ENCODE measurements at places on chromosomes 11 and 22. TPM values are rescaled to one million over a fixed set of nuclear protein-coding genes. Genes with fewer than 3 reads are reported as not detected.

KLHL35 gene
- total RNA-seq = 0.67 TPM

DNA sequence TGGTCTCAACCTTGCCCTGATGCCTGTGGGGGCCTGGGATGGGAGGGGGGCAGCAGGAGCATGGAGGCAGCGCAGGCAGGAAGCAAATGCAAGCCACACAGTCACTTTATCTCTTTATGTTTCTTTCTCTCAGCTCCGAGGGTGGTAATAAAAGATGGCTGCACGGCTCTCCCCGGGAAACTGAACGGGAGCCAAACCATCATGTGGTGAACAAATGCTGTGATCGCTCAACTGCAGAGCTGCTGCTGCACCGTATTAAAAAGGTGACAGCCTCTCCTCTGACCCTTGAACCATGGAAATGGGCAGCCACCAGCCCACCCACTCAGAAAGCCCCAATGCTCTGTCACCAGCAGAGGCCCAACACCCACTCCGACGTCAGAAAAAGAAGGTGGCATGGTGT, 110.0 kb downstream of the TIMP3 start:
- no peak for DNase-seq

GRCh38 chr11:102318469-102318868, 1.2 kb downstream of the BIRC3 start:
- no peak for DNase-seq

DNA sequence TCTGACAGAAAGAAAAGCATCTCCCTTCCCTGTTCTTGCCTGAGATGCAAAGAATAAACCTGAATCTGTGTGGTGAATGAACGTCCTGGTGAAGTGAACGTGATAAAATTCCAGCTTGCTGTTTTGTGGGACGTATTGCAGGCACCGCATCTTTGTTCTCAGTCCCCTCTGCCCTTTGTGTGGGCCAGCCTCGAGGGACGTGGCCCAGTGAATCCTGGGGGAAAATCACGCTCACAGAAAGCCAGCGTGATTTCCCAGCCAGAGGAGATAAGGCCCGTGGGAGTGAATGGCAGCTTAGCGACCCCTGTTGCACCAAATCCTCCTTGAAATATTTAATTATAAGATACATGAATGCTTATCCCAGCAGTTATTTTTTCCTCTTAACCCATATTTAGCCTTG, 129.1 kb downstream of the COMMD9 start:
- DNase-seq = no peak

DNA sequence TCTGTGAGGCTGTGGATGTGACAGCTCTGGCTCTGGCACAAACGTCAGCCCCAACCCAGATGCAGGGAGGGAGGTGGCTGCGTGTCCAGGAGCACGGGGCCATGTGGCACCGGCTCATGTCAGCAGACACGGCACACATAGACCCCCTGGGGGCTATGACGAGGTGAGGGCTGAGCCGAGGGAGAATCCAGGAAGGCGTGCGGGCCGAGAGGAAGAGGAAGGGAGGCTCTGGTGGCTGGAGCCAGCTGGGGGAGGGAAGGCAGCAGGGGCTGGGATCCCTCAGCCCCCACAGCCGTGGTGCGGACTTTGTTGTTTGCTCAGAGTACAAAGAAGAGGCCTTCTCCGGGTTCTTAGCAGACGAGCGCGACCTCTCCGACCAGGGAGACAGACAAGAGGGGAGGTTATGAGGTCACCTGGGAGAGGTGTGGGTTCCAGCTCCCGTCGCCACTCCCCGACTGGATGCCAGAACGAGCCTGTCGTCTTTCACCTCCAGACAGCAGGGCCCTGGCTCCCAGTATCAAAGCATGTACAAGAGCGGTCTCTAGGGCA, 46.1 kb downstream of the CDKN1C start:
- no peak for DNase-seq

Data from type B pancreatic cell (in vitro differentiated cells).